ENCODE measurements at places on chromosomes 16 and 17. TPM values are rescaled to one million over a fixed set of nuclear protein-coding genes. Genes with fewer than 3 reads are reported as not detected.

GRCh38 chr16:87864331-87864989 lies 4.8 kb downstream of the SLC7A5 start:
- no peak for DNase-seq

Gene KRTAP1-1
- 1.0 TPM for total RNA-seq

Gene G6PC1
- total RNA-seq = not detected

GRCh38 chr16:66651474-66651765 lies 45.1 kb downstream of the CMTM4 start:
- DNase-seq = no peak

- no peak for DNase-seq
Measured at GRCh38 chr16:68434624-68435210, 13.6 kb downstream of the SMPD3 start.

Data from HFFc6 (cell line).